Left renal cortex interstitium (tissue), 4 donors: ENCODE measurements at places on chromosomes 1 and 21.
A peak's percentile ranks its signal among the peaks of the same experiment; 100 is the strongest.

GRCh38 chr1:59671066-59671952 is 143.4 kb upstream of the HOOK1 start:
- no peak for DNase-seq

- DNase-seq, result no peak
Measured at GRCh38 chr21:46206163-46207005, 22.1 kb upstream of the SPATC1L start.

DNA sequence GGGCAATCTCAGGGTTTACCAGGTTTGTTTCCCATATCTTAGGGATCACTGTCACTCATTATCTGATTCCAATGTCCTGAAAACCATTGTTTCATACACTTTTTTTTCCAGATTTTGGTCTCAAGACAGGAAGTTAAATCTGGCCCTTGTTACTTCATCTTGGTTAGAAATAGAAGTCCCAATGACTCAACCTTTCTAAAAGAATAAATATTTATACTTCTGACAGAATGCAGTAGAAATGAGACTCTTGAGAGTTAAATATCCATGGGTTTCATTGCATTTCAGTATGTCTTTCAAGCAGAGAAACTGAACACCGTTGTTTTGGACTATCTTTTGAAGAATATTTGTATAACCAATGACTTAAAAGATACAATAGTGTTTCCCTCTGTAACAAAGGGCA is 19.8 kb upstream of the VCAM1 start:
- DNase-seq, result no peak

DNA sequence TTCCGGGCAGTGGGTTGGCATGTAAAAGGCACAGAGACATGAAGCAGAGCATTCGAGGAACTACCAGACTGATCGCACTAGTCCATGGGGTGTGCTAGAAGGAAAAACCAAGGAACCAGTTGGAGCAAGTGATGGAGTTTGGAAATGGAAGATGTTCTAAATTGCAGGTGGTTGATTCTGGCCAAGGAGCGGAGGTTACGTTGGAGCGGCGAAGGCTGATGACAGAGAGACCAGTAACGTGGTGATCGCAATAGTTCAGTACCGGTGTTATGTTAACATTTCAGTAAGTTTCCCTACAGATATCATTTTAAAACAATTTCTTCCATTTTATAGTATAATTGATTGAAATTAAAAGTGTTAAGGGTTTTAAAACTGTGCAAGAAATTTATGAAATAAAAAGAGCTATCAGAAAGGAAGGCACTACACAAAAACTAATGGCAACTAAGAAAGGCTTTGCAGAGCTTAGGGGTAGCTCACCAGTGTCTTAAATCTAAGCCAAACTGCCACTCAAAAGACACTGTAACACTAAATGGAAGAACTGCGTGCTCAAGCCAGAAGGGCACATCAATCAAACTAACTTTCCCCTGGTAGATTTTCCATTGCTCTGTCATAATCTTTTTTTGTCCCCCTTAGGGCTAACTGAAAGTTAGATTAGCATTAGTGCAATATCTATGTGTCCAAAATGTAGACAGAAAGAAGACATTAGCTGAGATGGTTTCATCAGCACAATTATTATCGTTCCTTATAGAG is 11.3 kb upstream of the HEATR1 start:
- DNase-seq, result no peak

GRCh38 chr1:117166076-117166475 is 44.5 kb upstream of the TRIM45 start:
- no peak for DNase-seq

- no peak for DNase-seq
Measured at GRCh38 chr1:76218888-76219287, 144.3 kb downstream of the ST6GALNAC3 start.

DNA sequence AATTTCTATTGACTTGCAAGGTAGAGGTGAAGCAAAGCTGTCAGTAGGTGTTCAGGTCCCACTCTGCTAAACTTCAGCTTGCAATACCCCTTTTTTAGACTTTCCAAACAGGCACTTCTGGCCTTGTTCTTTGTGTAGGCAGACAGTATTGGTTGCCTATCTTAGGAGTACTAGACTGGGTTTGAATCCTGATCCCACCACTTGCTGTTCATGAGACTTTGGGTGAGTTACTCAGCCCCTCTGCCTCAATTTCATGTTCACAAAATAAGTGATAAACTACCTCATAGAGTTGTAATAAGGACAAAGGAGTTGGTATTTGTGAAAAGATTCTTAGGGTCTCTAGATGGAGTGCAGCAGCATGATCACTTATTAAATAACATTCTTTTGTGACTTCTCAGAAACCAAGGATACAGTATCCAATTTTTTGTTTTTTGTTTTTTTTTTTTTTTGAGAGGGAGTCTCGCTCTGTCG is 5.2 kb downstream of the RCC1 start:
- DNase-seq, result no peak

DNA sequence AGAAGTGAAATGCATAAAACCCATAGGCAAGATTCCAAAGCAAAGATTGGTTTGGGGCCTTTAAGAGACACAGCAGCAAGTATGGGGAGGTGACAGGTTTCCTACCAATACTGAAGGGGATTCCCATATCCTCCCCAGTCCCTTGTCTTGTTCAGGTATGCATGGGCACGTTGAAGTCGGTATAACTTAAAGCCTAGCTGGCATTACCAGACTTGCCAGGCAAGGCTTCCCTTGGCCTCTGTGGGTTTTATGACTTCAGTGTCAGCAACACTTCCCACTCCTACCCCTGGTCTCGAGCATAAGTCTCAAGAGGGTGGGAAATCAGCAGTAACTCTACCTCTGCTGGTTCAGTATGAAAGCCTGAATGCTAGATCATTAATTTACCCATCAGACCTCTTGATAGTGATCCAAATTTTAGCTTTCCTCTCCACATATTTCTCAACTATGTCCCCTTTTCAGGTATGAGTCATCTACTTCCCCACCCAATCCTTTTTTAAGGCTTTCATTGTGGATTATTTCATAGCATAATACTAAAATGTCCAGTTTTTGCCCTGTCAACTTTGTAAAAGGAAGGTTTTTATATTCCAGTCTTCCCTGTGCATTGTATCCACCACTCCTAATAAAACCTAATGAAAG is 6.8 kb downstream of the CYP4X1 start:
- no peak for DNase-seq

DNA sequence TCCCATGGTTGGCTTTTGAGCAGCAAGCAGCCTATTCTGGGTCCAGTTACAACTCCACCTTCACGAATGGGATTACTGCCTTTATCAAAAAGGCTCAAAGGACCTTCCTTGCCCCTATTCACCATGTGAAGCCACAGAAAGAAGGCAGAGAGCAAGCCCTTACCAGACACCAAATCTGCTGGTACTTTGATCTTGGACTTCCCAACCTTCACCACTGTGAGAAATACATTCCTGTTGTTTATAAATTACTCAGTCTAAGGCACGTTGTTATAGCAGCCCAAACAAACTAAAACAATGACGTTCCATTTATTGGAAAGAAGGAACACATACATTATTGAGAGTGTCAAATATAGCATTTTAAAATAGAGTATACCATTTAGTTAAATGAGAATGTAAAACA is 1557.9 kb downstream of the PLA2G4A start:
- no peak for DNase-seq

DNA sequence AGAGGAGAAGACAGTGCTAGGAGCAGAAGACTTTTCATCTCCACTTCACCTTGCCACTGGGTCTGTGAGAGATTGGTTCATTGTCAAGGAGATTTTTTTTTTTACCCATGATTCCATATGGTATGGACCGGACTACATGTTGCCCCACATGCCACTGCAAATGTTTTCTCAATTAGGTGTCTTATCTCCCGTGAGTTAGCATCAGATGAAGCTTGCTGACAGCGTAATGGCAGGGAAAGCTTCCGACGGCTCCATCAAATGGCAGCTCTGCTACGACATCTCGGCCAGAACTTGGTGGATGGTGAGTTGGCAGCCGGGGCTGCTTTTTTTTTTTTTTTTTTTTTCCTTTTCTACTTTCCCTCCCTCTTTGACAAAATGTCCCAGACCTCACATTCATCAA is 217.2 kb upstream of the NFIA start:
- DNase-seq, result no peak

GRCh38 chr21:36716836-36717235 is 17.9 kb downstream of the SIM2 start:
- no peak for DNase-seq

GRCh38 chr1:156748670-156749418 is 2.6 kb downstream of the HDGF start:
- no peak for DNase-seq

- no peak for DNase-seq
Measured at GRCh38 chr1:206554701-206555472, 47.6 kb downstream of the RASSF5 start.

GRCh38 chr1:106846656-106847055 is 209.8 kb upstream of the PRMT6 start:
- DNase-seq, result no peak

DNA sequence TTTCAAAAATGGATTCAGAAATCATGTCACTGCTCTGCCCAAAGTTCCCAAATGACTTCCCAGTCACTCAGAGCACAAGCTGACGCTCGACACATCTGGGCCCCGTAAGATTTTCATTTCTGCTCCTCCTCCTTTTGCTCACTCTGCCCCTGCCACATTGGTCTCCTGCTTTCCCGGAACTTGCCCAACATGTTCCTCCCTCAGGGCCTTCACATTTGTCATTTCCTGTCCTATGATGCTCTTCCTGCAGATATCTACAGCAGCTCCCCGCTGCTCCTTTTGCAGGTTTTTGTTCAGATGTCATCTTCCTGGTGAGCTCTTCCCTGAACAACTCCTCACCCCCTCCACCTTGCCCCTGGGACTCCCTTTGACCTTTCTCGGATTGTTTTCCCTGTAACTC is 58.5 kb upstream of the IVNS1ABP start:
- no peak for DNase-seq

DNA sequence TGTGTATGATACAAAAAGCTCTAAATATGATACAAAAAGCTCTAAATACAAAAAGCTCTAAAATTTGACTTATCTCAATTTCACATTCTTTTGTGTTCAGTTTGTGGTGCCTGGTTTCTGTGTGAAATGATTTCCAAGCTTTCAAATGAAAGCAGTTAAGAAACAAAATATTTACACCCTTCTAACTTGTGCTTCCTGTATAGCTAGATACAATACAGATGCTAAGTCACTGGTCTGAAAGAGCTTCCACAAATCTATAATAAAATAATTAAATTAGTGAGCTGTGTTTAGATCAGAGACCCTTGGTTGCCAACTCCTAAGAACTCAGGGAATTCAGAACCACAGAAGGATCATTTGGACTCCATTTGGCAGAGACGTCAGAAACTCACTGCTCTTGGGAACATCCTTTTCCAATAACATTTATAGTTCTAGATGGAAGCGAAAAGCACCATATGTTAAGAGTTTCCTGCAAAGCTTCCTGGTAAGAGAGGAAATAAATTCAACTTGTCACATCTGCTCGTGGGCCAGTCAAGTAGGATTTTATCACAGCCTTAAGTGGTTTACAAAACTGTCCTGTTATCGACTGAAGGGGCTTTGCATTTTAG is 1079.1 kb downstream of the ADGRL2 start:
- peak; percentile 41 for DNase-seq

GRCh38 chr1:94739521-94740061 is 80.6 kb upstream of the SLC44A3 start:
- DNase-seq, result no peak

DNA sequence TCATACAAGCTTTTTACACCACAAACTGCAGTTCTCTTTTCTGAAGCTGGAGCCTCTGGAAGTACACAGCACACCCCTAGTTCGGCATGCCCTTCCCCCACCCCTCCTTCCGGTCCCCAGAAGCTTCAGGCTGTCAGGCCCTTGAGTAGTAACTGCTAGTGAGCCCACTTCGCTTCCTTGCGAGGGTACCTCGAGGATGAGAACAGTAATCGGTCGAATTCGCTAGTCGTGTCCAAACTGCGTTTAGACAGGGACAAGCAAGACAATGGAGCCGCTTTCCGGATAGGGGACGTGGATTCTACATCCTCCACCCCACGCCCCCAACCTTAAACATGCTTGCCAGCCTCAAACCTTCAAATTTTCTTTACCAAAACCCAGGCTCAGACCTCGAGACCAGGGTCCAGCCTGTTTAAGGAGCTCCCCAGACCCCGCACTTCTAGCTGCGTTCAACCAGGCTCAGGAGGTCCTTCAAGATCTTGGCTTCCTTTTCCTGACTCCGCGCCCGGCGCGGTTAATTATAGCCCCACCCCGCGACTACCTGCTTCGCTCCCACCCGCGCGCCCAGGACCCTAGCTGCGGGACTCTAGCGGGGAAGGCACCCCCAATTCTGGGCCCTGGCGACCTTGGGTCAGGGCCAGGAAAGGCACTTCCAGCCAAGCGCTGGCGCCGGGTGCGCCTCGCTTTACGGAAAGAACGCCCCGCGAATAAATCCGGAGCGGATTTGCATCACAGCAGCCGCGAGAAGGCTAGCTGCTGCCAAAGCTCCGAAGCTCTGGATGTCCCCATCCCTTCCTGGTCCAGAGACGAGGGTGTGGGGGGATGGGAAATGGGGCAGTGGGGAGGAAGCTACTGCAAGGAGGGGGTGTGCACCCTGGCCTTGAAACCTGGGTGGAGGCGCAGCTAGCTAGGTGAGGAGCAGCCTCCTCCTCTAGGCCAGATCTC is 8.1 kb upstream of the TSPAN1 start:
- DNase-seq, result no peak

DNA sequence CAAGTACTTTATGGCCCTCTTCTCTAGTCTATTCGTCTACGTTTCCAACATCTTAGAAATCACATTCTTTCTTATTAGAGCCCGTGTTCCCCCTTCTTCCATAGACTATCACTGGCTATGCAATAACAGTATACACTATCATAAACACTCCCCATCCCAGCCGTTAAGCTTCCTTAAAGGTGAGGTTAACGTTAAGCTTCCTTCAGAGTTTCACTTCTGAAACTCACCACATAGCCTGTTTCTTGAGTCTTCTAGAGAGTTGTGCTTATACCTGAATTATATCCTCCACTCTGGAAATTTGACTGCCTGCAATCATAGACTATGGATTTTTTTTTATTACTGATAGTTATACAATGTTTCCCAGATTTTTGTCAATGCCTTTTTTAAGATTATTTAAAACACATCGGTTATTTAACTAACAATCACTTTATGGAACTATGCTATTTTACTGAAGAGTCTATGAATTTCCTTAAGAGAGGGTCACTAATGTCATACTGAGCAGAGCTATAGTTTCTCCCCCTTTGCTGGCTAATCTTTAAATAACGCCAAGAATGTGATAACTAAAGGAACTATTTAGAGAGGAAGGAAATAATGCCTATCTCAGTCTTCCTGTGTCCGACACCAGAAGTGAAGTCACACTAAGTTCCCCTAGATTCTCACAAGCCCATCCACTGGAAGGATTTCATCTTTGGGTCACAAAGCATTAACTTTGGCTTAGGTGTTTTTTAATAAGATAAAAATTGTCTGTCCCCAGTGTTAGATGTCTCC is 16.8 kb downstream of the FCER1A start:
- DNase-seq, result no peak

- no peak for DNase-seq
Measured at GRCh38 chr1:109267743-109268300, 15.1 kb downstream of the PSRC1 start.

- no peak for DNase-seq
Measured at GRCh38 chr1:24199291-24199900, 12.3 kb upstream of the IFNLR1 start.

GRCh38 chr1:183129921-183130690 is 56.0 kb upstream of the LAMC2 start:
- DNase-seq, result no peak

- DNase-seq, result no peak
Measured at GRCh38 chr1:1167398-1167821, 6.3 kb upstream of the TTLL10 start.

GRCh38 chr1:9628541-9629444 is 22.7 kb upstream of the PIK3CD start:
- no peak for DNase-seq

- DNase-seq, result no peak
Measured at GRCh38 chr1:212153635-212154034, 118.1 kb downstream of the DTL start.

- no peak for DNase-seq
Measured at GRCh38 chr21:36347278-36347961, 27.4 kb downstream of the MORC3 start.
